Activated CD4-positive, alpha-beta memory T cell treated with anti-CD3 and anti-CD28 coated beads for 36 hours (primary cell): ENCODE measurements at places on chromosomes 11 and 22. TPM values are rescaled to one million over a fixed set of nuclear protein-coding genes. Genes with fewer than 3 reads are reported as not detected.

GRCh38 chr11:121018746-121019145 is 5.2 kb upstream of the TBCEL start:
- no peaks in the 10 kb centered on the region for H3K36me3 ChIP-seq
- H3K4me3 ChIP-seq = no peak overlapping the region
- DNase-seq = no peak
- H3K4me1 ChIP-seq = peaks cover 2% of the 10 kb centered on the region

DNA sequence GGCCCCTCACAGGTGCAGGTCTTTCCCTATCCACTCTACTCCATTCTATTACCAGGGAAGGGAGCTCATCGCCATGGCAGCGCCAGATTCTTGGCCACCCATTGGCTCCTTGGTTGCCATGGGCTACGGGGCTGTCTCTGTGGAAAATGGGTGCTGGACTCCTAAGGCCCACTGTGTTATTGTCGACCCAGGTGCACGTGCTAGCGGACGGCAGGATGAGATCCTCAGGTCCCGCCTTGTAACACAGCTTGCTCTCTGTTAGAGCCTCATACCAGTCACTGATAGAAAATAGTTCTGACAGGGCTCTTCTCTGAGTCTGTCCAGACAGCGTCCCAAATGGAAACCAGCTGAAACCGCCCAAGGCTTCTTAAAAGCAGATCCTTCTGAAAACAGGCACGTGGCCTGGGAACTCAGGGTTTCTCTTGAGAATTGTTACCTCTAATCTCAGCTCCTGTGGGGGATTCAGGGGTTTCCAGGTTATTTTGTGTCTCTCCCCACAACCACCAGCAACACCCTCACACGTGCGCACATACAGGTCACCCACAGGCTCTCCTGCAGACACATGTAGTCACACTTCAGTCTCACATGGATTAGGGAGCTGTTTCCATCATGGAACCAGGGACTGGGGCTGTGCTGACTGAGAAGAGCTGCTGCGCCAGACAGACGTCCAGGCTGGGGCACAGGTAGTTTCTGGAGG is 1.5 kb downstream of the TUB start:
- peaks cover 8% of the 10 kb centered on the region for H3K4me1 ChIP-seq
- no peak for DNase-seq
- peaks cover 40% of the 10 kb centered on the region for H3K27me3 ChIP-seq
- no peak overlapping the region for H3K4me3 ChIP-seq

GRCh38 chr11:133893381-133893780 is 48.1 kb upstream of the SPATA19 start:
- H3K4me1 ChIP-seq = no peaks in the 10 kb centered on the region
- H3K27ac ChIP-seq = no peak overlapping the region
- no peaks in the 10 kb centered on the region for H3K36me3 ChIP-seq
- no peak overlapping the region for H3K4me3 ChIP-seq
- H3K27me3 ChIP-seq = peaks cover 7% of the 10 kb centered on the region
- no peak for DNase-seq

DNA sequence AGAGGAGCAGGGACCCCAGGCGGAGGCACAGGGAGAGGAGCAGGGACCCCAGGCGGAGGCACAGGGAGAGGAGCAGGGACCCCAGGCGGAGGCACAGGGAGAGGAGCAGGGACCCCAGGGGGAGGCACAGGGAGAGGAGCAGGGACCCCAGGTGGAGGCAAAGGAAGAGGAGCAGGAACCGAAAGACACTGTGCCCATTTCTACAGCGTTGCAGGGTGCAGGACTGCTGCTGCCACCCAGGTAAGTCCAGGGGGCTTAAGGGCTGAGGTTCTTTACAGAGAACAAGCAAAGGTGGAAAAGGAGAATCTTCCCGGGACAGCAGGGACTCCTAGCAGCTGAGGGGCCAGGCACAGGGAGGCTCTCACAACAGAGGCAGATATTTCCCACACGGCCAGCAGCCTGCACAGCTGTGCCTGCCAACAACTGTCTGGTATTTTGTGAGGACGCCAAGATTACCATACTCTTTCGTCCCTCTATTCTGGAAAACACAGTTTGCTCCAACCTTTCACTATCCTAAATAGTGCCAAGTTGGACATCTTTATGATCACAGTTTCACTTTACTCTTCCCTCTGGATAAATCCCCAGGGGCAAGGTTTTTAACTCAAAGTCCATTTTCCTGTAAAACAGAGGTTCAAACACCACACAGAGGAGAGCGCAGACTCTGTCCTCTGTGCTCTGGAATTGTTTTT is 39.4 kb downstream of the SHANK2 start:
- no peak overlapping the region for H3K4me3 ChIP-seq
- no peaks in the 10 kb centered on the region for H3K36me3 ChIP-seq
- H3K4me1 ChIP-seq = no peaks in the 10 kb centered on the region
- H3K27me3 ChIP-seq = peaks cover 10% of the 10 kb centered on the region
- DNase-seq = no peak

- H3K27me3 ChIP-seq = peaks cover 3% of the 10 kb centered on the region
- H3K27ac ChIP-seq = no peak overlapping the region
- H3K4me1 ChIP-seq = peaks cover 8% of the 10 kb centered on the region
- no peaks in the 10 kb centered on the region for H3K36me3 ChIP-seq
- H3K4me3 ChIP-seq = no peak overlapping the region
- DNase-seq = no peak
Measured at GRCh38 chr22:19621373-19622060, 92.8 kb upstream of the SEPTIN5 start.

DNA sequence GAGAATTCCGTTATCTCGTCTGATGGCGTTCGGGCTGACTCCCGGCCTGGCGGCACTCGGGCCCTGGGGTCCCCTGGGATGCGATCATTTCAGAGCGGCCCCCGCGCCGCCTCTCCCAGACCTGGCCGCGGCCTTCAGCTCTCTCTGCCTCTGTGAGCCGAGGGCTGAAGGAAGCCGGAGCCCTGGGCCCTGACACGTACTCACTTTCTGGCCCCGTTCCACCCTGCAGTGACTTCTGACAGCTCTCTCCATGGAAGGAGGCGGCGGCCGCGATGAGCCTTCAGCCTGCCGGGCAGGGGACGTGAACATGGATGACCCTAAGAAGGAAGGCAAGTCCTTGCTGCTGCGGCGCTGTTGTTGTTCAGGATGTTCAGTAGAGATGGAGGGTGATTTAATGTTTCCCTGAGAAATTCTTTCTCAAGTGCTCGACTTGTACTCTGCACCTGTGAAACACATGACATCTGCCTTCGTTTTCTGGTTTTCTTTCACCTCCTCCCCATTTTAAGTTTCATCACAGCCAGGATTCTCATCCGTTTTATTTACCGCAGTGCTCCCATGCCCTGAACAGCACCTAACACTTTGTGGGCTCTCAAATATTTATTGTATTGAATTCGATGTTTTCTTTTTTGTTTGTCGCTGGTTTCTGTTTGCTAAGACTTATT is 612 bp downstream of the GTSE1 start:
- peaks cover 29% of the 10 kb centered on the region for H3K4me1 ChIP-seq
- no peaks in the 10 kb centered on the region for H3K27me3 ChIP-seq
- peaks cover 36% of the 10 kb centered on the region for H3K36me3 ChIP-seq
- peak; percentile 49 for DNase-seq
- peak overlapping the region; percentile 77 for H3K4me3 ChIP-seq

GRCh38 chr11:10878408-10879214 is 20.8 kb upstream of the ZBED5 start:
- no peak for DNase-seq
- peaks cover 11% of the 10 kb centered on the region for H3K36me3 ChIP-seq
- H3K27ac ChIP-seq = no peak overlapping the region
- H3K27me3 ChIP-seq = no peaks in the 10 kb centered on the region

- peak overlapping the region; percentile 78 for H3K27ac ChIP-seq
- no peak for DNase-seq
- H3K36me3 ChIP-seq = peaks cover 48% of the 10 kb centered on the region
- no peaks in the 10 kb centered on the region for H3K27me3 ChIP-seq
- H3K4me1 ChIP-seq = peaks cover 49% of the 10 kb centered on the region
Measured at GRCh38 chr11:36400766-36401455, 104.8 kb downstream of the PRR5L start.

- H3K36me3 ChIP-seq = peaks cover 32% of the 10 kb centered on the region
- no peak overlapping the region for H3K27ac ChIP-seq
- H3K4me1 ChIP-seq = peaks cover 9% of the 10 kb centered on the region
- no peak for DNase-seq
Measured at GRCh38 chr11:43408277-43408676, 49.6 kb downstream of the TTC17 start.

- no peak overlapping the region for H3K27ac ChIP-seq
- H3K4me1 ChIP-seq = peaks cover 19% of the 10 kb centered on the region
- H3K36me3 ChIP-seq = no peaks in the 10 kb centered on the region
- H3K27me3 ChIP-seq = peaks cover 8% of the 10 kb centered on the region
- DNase-seq = no peak
Measured at GRCh38 chr11:88531831-88532230, 194.3 kb upstream of the CTSC start.

DNA sequence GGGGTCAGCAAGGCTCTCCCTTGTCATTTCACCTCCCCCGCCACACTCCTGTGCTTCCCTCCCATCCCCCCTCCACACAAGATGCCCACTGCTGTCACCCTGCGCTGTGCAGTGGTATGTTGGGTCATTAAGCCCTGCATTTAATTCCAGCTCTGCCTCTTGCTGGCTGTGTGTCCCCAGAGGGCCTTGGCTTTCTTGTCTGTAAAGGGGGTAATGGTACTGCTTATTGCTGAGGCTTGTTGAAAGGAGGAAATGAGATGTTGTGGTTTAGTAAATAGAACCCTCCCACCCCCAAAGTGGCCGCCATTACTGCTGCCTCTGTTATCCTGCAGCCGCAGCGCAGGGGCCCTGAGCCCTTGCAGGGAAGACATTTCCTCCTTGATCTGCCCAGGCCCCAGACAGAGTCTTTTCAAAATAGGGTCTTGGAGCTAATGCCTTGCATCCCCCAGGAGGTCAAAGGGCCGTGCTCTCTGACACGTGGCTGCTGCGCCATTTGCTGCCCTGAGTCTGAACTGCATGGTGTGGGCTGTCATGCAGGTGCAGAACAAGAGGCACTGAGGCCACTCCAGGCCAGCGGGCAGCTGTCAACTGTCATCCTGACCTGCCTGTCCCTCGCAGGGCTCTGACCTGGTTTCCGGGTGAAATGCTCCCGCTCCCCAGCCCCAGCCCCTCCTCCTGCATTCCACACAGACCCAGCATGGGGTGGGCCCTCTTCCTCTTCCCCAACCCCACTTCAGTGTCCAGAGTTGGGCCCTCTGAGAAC is 18.7 kb downstream of the PVALB start:
- no peaks in the 10 kb centered on the region for H3K4me1 ChIP-seq
- DNase-seq = no peak
- H3K36me3 ChIP-seq = no peaks in the 10 kb centered on the region
- H3K4me3 ChIP-seq = no peak overlapping the region

- no peaks in the 10 kb centered on the region for H3K36me3 ChIP-seq
- H3K4me1 ChIP-seq = peaks cover 25% of the 10 kb centered on the region
- no peaks in the 10 kb centered on the region for H3K27me3 ChIP-seq
Measured at GRCh38 chr11:10441652-10442503, 13.2 kb upstream of the AMPD3 start.

DNA sequence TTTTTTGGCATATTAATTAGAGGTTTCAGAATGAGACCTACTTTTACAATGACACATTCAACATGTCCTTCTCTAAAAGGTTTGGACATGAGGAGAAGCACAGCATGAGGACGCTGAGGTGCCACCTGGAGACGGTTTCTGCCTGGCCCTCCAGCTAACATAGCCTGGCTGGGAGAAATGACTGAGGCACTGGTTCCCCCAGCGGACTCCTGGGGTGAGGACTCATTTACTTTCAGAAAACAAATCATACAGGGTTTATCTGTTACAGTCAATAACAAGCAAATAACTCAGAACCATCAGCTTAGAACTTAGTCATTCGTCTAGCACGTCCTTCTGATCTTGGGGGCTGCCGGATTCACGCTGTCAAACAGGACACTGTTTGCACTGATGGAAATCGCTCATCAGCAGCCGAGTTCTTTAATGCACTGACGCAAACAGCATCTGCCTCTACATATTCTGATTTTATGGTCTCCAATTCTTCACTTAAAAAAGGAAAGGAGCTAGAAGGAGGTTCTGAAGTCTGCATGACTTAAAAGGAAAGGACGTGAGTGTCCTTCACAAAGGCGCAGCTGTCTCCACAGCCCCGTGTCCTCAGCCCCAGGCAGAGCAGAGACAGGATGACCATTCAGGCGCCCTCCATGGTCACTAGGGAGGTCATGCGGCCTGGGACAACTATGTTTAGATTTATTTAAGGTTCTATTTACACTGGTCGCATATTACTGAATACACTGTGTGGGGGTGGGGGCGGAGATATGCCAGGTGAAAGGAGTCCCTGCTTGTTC is 44.2 kb downstream of the CERK start:
- peaks cover 31% of the 10 kb centered on the region for H3K36me3 ChIP-seq
- H3K4me3 ChIP-seq = no peak overlapping the region
- no peaks in the 10 kb centered on the region for H3K4me1 ChIP-seq
- H3K27me3 ChIP-seq = no peaks in the 10 kb centered on the region
- H3K27ac ChIP-seq = no peak overlapping the region

- H3K4me1 ChIP-seq = peaks cover 39% of the 10 kb centered on the region
- peak overlapping the region; percentile 54 for H3K27ac ChIP-seq
- peak; percentile 54 for DNase-seq
- peaks cover 5% of the 10 kb centered on the region for H3K36me3 ChIP-seq
- peak overlapping the region; percentile 8 for H3K4me3 ChIP-seq
Measured at GRCh38 chr11:83006877-83007330, 64.8 kb downstream of the RAB30 start.

- no peak overlapping the region for H3K4me3 ChIP-seq
- H3K27me3 ChIP-seq = no peaks in the 10 kb centered on the region
- H3K27ac ChIP-seq = no peak overlapping the region
- peaks cover 74% of the 10 kb centered on the region for H3K4me1 ChIP-seq
Measured at GRCh38 chr22:49814164-49814686, 13.4 kb downstream of the BRD1 start.

- no peaks in the 10 kb centered on the region for H3K27me3 ChIP-seq
- peak; percentile 40 for DNase-seq
- peak overlapping the region; percentile 68 for H3K27ac ChIP-seq
- peaks cover 15% of the 10 kb centered on the region for H3K4me1 ChIP-seq
- H3K4me3 ChIP-seq = no peak overlapping the region
Measured at GRCh38 chr22:46220921-46221320, 29.2 kb downstream of the CDPF1 start.

DNA sequence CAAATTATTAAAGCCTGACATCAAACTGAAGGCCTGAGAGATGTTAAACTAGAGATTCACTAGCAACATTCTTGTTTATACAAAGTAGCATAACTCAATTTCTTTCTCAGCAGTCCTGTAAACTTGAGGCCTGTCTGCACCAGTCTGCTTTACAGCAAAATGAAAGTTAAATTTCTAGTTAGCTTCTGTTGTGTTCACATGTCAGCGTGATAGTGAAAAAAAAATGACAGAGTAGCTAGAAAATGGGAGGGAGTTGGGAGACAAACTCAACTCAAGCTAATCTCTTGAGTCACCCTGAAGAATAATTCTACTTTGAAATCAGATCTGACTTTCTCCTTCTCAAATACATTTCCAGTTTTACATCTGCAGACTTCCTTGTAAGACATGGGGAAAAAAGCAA is 6.5 kb downstream of the RBFOX2 start:
- peaks cover 21% of the 10 kb centered on the region for H3K4me1 ChIP-seq
- no peaks in the 10 kb centered on the region for H3K36me3 ChIP-seq
- no peak overlapping the region for H3K4me3 ChIP-seq

CLCF1 gene
- 0.39 TPM for total RNA-seq
